ENCODE measurements at places on chromosomes 4 and X.

DNA sequence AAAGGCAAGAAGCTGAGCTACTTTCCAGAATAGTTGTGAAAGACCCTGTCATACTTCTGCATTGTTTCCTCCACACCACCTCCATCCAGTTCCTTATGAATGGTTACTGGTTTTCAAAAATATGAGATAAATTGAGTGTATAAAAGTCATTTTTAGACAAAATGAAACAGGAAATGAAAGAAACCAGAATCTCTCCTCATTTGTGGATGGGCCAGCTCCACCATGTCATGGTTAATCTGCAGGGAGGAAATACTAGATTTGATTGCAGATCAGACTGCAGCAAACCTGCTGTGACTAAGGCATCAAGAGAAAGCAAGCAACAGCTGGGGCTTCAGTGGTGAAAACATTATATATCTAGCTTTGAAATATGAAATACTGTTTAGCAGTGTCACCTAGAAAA is 23.8 kb downstream of the F9 start:
- DNase-seq = no peak

DNA sequence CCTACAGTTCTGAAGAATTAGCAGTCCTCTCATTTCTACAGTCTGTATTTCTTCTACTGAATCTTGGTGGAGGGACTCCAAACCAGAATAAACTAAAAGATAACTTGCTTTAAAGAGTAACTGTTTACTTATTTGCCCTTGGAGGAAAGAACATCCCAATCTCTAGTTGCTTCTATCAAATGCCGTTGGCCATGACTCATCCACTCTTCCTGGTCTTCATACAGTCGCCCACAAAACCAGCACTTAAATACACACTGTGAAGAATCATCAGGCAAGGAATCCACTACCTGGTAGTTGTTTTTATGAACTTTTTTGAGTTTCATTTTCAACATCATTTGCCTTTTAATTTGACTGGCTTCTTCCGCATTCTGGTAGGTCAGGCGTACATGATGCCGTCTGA is 14.2 kb downstream of the ZNF518B start:
- DNase-seq = no peak

DNA sequence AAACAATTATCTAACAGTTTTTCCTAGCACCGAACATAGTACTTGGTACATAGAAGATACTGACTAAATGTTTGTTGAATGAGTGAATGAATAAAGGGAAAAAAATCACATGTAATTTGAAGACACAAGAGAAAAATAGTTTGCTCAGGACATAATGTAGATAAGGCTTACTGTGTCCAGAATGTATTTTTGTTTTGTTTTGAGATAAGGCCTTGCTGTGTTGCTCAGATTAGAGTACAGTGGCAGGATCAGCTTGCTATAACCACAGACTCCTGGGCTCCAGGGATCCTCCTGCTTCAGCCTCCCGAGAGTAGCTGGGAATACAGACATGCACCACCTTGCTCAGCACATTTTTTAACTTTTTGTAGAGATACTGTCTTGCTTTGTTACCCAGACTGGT is 6.5 kb downstream of the FAM199X start:
- no peak for DNase-seq

GRCh38 chr4:126705266-126705665 is 927.5 kb upstream of the INTU start:
- DNase-seq = no peak

GRCh38 chrX:49039598-49040375 is 3.4 kb downstream of the TFE3 start:
- DNase-seq = peak; percentile 18

- DNase-seq = no peak
Measured at GRCh38 chrX:39022106-39022505, 220.8 kb downstream of the MID1IP1 start.

DNA sequence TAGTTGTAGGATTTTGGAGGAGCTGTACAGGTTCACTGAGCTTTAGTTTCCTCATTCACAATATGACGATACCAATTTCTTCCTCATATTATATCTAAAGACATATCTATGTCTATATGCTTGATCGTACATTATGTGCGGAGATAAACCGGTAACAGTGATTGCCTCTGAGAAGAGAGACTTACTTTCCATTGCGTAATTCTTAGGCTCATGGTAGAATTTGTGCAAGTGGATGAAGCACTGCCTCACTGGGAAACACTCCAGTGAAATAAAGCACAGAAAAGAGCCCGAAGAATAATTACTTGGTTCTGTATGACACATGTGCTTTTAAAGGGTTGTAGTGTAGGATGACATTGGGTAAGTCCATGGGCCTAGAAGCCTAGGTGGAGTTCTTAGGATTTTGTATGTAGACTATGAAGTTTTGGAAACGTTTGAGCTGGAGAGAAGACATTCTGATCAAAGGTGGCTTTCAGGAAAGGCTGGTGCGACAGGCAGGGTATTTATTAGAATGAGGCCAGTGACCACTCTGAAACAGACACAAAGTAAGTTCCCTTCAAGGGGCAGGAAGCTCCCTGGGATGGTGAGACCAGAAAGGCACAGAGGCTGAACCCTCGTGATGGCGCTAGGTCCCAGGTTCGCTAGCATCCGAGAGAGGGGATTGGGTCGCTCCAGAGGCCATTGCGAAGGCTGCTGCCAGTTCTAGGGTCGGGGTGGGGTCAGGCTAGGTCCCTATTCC is 649 bp upstream of the VBP1 start:
- DNase-seq = no peak

- DNase-seq = no peak
Measured at GRCh38 chr4:173499658-173500535, 30.1 kb downstream of the HAND2 start.

DNA sequence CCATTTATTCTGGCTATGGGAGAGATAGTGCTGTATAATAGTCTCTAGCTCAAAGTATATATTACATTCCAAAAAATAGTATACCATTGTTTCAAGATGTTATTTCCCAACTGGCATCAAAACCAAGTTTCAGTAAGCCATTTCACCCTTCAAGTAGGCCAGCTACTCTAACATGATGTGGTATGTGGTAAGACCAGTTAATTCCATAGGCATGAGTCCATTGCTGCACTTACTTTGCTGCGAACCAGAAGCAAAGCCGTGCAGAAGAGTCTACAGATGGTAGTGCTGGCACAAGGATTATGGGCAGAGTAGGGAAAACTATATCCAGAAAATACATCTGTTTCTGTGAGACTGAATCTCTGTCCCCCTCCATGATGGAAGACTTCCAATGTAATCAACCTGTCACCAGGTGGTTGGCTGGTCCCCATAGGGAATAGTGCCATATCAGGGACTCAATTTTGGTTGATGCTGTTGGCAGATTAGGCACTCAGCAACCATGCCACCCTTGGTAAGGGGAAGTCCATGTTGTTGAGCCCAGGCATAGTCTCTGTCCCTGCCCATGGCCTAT is 49.8 kb upstream of the HSD17B10 start:
- DNase-seq = no peak

DNA sequence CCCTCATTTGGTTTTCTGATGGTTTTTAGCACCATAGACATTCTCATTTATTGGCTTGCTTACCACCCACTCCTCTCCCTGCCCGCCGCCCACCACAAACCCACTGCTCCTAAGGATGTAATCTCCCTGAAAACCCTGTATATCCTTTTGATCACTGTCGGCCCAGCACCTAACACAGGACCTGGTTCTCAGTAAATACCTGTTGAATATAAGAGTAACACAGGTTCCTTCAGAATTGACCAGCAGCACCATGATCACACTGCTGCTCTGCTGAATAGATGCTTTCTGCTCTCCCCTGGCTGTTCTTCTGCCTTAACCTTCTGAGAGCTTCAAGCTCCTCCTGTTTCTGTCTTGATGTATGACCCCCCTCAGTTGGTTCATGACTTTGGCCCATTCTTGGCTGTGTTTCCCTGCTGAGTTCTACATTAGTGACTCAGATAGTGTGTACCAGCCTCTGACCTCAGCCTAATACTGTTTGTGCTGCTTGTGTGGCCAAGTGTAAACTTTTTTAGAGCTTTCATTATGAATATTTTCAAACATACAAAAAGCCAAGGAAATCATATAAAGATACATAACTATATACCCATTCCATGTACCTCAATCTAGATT is 265.3 kb downstream of the FRMPD4 start:
- no peak for DNase-seq

DNA sequence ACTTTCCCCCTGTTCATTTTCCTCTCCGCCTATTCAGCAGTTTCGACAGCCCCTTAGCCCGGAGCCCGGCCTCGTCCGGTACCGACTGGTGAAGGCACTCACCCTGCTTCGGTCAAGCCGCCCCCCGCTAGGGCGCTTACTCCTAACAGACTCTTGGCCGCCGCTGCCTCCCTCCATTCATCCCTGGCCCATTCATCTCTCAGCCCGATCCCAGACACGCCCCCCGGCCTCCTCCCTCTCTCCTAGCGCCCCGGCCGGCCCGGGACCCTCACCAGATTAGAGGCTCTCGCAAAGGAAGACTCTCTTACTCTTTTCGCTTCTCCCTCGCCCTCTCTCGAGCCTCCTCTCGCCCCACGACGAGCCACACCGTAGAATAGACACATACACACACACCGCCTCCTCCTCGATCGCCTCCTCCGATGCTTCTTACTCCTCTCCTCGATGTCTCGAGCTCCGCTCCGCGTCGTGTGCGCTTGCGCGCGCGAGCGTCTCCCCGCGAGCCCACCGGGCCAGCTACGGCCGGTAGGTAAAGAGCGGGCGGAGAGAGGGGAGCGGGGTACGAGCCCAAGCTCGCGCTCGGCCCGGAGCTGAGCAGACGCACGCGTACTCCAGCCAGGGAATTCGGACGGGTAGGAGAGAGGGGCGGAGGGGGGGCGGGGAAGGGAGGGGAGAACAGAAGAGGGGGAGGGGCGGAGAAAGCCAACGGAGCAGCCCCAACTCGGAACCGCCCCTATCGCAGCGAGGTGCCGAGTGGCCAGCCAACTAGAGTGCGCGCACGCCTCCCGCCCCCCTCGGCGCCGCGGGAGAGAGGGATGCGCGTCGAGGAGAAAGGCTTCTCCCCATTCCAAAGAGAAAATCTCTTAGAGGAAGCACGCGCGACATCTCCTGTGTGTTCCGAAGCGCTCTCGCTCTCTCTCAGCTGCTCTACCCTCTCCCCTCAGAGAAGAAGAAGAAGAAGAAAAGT is at the start of gene WNK3:
Gene WNK3 (minus strand): TSS at position 633 of the 964 bp plus-strand sequence.
- DNase-seq = peak; percentile 21

DNA sequence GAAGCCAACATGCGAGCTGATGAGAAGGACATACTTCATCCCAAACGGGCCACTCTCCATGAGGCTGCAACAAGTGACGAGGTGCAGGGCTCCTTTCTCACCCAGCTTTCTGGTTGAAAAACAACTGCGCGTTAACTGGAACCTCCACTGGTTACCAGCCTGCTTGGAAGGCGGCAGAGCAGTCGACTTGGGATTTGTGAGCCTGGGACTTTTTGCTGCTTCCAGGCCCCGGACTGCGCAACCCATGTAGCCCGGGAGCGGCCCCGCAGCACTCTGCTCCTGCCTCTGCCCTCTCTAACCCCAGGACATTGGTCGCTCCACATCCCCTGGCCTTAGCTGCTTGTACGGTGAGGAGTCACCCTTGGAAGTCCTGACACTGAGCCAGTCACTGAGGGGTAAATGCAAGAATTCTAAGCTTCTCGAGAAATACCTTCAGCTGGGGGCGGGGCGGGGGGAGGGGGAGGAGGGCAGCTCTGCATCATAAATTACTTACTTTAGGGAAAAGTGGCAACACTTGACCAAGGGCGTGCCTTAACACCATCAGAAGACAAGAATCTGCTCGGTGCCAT is 72.7 kb downstream of the MTMR1 start:
- DNase-seq = no peak
